ENCODE measurements at places on chromosomes 6 and 20.

DNA sequence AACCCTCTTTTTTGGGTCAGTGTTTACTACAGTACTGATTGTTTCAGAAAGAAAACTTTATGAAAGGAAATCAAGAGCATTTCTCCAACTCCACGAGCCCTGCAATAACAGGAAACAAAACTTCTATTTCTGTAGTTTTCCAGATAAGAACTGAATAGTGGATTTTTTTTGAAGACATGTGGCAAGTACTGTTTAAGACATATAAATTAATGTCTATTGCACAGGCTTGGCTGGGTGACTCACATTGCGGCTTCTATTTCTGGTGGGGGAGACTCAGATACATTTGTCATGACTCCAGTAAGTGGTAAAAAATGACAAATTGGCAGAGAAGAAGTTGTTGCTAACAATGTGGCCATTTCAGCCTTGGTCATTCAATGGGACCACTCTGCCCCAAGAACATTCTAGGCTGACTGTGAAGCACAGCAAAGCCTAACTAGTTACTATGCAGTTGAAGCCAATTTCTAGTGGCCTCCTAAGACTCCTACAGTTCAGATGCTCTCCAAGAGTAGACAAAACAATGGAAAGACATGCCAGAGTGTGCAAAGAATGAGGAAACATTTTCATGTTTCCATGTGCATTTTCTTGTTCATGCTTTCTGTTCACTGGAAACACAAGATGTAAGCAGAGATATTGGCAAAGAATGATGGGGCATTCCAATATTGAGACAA is 200.9 kb downstream of the EDN1 start:
- no peak for DNase-seq

DNA sequence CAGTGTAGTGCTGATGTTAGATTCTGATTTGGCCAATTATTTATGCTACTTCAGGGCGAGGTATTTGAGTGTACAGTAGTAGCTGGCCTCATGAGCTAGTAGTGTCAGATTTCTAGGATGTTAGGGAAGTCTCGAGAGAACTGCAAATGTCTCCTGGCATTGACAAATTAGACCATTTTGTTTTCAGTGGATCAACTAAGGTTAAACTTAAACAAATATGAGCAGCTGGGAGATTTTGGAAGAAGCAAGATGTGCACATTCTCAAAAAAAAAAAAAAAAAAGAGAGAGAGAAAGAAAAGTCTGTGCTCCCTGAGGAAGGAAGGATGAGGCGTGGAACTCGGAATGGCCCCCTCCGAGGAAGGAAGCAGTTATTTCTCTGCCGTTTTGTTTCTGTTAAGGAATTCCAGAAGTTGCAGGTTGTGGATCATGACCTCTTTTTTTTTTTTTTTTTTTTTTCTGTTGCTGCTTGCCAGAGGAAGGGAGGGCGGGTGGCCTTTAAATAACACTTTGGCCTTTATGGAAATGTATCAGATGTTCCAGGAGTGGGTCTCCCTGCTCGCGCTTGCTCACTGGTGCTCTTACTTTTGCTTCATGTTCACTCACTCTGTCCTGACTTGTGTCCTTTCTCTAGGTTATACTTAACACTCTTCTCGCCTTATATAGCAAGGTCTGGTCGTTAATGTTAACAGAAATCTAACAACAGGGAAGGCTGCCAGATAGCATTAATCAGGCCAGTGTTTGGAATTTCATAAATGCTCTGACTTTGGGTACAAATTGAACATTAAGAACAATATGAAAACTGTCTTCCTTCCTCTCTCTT is 124.4 kb downstream of the TCP11 start:
- DNase-seq = no peak

DNA sequence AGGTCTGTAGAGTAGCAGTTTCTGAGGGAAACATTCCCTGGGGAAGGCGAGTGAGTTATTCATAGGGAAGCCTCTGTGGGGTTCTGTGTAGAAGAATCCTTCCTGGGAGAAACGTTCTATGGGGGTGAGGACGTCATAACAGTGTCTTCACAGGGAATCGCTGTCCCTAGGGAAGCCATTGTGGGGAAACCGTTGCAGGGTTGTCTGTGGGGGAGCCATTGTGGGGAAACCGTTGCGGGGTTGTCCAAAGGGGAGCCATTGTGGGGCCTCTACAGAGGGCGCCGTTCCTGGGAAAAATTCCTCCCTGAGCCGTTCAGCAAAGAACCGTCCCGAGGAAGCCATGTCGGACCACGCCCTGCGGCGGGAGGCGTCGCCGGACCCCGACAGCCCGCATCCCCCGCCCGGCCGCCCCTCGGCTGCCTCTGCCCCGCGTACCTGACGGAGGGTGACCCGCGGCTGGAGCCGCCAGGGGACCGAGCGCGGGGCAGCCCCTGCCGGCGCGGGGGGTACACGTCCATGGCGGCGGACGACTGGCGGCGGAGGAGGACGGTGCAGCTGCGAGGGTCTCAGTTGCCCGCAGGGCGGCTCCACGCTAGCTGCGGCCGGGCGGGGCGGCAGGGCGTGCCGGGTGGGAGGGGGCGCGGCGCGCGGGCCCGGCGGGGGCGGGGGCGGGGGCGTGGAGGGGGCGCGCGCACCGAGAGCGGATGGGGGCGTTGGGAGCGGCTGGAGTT is at the start of gene DNAAF9:
TSS of gene DNAAF9 (minus strand) at position 630 of the 731 bp plus-strand sequence. CDS start at position 518, 112 bp downstream.
- peak; percentile 58 for DNase-seq

DNA sequence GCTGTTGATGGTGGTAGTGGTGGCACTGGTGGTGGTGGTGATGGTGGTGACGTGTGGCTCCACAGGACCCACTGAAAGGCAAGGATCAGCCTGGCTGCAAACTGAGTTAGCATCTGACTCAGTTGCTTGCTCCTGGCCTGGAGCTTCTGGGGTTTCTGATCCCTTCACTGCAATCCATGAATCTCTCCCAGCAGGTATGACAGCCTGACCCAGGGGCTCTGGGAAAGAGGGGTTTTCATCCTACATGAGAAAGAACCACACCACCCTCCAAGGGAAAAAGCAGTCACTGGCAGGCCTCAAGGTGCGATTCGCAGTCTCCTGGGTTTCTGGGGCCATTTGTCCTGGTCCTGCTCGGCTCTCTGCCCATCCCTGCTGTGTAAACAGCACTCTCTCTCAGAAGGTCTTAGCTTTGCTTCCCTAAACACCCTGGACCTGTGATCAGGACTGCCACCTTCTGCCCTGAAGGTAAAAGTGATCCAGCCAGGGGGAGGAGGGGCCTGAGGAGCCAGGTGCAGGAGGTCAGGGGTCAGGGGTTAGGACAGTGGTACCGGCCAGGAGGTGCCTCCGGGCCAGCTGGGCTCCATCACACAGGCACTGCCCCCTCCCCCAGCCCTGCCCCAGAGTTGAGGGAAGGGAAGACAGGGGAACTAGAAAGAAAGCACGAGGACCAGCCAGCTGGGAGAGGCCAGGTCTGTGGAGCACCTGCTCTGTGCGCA is 152.0 kb downstream of the BMP7 start:
- DNase-seq = no peak

GRCh38 chr6:117728626-117729025 is 53.4 kb downstream of the NUS1 start:
- no peak for DNase-seq

DNA sequence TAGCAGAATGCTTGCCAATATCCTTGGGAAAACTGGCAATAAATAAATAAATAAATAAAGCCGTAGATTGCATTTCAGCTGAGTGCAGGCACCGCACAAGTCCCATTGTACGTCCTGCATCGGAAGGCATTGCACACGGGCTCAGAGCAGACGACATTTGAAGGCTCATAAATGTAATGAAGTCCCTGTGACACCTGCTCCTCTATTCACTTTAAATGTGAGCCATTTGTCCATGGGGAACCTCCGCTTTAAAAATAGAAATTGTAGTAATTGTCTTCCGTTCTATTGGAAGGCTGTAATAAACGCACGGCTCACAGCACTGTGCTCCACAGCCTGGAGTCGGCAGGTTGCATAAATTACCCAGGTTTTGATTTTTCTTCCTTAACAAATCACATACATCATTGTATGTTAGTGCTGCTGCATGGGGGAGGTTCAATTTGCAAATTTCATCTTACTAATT is 32.6 kb downstream of the MYT1 start:
- DNase-seq = no peak

DNA sequence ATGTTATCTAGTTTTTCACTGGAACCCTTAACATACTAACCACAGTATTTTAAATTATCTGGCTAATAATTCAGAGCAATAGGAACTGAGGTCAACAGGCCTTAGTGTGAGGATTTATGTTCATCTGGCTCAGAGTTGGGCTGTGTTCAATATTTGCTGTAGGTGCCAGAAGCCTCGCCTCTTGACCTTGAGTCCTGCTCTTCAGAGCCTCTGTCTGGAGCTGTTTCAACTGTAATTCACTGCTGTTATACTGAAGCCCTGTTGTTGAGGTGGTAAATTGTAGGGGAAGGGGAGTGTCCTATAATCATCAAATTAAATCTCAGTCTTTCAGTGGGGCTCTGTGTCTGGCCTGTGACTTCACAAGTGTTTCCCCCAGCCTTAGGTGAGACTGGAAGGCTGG is 184.4 kb downstream of the CDH26 start:
- no peak for DNase-seq

DNA sequence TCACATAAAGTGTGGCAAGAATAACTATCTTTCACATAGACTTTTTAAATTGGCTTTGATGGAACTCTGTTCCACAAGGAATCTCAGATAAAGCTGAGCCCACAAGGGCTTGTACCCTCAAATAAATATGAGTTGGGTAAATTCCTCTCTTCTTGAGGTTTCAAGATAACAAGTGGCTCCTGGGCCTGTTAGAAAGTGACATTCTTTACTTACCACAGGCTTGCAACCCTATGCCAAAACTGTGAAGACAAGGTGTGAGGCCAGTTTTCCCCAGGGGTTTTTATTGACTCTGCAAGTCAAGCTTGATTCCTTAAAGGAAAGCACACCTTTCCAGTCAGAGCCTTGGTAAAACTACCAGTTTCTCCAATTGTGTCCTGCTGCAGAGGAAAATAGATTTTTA is 664.8 kb upstream of the GJE1 start:
- no peak for DNase-seq

Measured in CD4-positive, alpha-beta T cell treated with Interleukin-6 at 100 ng/mL for 8 hours (primary cell).